ENCODE measurements at places on chromosomes 4 and X.
A peak's percentile ranks its signal among the peaks of the same experiment; 100 is the strongest.

- no peak for DNase-seq
These were observed 13.3 kb upstream of the PITX2 start for GRCh38 chr4:110636171-110636679.

GRCh38 chr4:144614850-144615585 lies 30.9 kb upstream of the HHIP start:
- no peak for DNase-seq

- no peak for DNase-seq
These were observed 62.6 kb upstream of the ALB start for GRCh38 chr4:73341454-73341853.

GRCh38 chr4:38526412-38526811 lies 137.6 kb upstream of the KLF3 start:
- DNase-seq = no peak

DNA sequence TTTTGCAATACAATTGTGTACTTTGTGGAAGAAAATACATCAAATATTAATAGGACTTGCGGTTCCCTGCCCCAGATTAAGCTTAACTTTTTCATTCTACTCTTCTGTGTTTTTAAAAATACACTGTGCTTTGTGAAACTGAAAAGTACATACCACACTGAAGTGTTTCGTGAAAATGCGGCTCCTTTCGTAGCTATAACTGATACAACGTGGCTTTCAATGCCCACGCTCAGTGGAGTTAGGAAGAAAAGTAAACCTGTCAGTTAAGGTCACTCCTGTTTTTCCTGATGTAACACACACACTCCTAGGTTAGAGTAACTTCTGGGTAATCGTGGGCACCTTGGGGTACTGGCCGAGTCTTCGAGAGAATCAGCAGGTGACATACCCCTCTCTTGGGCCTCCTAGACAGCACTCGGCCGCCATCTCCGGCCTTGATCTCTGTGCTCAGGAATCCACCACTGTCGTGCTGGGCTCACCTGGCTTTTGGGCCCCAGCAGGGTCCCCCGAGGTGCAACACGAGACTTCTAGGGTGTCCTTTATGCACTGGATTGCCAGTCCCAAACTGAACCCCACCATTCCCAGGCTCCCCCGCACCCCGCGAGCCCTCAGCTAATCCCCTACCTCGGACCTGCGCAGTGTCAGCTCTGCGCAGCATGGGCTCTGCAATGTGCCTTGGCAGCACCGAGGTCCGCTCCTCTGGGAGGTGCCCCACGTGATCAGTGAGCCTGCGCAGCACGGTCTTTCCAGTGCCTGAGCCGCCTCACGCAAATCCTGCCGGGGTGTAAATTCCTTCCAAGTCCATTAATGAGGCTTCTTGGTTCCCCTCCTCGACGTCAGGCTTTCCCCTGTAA lies 162.6 kb upstream of the INTU start:
- no peak for DNase-seq

DNA sequence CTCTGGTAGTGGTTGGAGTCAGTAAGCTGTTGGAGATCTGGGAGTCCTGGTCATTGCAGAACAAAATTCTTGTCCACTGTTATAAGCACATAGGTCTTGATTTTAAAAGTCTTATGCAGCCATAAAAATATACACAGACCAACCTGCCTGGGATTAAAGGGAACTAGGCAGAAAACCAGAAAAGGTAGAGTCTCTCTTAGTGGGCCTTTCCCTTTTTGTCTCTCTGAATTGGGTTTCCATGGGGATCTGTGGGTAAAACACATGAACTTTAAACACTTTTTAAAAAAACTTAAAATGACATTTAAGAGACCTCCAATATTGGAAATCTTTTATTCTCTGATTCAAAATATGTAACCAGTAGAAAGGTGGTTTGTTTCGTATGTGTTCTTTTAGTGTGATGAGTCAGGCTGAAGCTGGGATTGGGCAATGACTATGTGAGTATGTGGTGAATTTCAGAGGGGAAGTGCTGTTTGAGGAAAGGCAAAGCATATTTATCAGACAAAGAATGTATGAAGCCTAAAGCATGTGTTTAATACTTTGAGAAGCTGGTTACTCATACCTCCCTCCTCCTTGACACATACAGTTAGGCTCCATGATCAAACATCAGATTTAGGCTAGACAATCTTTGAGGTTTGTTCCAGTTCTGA lies 29.6 kb downstream of the SLC16A2 start:
- DNase-seq = peak; percentile 29

DNA sequence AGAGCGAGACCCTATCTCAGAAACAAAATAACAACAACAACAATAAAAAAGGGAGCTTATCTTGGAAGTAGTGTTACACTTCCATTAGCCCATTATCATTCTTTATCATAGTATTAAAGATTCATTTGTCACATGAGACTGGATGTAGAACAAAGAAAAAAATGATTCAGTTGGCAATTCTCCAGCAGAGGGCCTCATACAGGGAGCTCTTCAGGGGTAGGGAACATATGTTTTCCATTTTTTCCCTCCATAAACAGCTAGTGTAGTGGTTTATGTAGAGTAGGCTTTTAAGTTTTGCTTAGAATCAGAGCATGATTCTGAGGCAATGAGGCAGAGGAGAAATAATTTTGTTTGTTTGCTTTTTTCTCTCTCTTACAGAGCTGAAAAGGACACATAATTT lies 5.8 kb downstream of the CPE start:
- DNase-seq = no peak
